ENCODE measurements at places on chromosomes 6 and 20. TPM values are rescaled to one million over a fixed set of nuclear protein-coding genes. Genes with fewer than 3 reads are reported as not detected.

- no peak for DNase-seq
Measured at GRCh38 chr6:10409731-10410206, 5.1 kb downstream of the TFAP2A start.

DNA sequence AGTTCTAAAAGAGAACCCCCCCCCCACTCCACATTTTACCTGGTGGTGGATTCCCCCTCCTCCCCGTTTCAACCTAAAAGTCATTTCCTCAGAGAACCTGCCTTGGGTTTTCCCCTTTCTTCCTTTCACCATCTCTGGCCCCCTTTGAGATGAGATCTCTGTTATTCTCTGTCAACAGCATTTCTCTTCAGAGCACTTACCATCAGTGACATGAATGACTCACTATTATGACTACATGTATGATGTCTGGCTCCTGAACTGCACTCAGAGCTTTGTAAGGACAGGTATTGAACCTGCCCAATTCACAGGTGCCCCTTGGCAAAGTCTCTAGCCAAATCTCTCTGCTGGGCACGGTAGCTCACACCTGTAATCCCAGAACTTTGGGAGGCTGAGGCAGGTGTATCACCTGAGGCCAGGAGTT, 61.4 kb upstream of the JARID2 start:
- no peak for DNase-seq

Gene DSE
- 18.4 TPM for polyA plus RNA-seq

Gene LGSN
- polyA plus RNA-seq = not detected

Data from urinary bladder (tissue), 4 donors.